ENCODE measurements at places on chromosomes 5 and 9.

DNA sequence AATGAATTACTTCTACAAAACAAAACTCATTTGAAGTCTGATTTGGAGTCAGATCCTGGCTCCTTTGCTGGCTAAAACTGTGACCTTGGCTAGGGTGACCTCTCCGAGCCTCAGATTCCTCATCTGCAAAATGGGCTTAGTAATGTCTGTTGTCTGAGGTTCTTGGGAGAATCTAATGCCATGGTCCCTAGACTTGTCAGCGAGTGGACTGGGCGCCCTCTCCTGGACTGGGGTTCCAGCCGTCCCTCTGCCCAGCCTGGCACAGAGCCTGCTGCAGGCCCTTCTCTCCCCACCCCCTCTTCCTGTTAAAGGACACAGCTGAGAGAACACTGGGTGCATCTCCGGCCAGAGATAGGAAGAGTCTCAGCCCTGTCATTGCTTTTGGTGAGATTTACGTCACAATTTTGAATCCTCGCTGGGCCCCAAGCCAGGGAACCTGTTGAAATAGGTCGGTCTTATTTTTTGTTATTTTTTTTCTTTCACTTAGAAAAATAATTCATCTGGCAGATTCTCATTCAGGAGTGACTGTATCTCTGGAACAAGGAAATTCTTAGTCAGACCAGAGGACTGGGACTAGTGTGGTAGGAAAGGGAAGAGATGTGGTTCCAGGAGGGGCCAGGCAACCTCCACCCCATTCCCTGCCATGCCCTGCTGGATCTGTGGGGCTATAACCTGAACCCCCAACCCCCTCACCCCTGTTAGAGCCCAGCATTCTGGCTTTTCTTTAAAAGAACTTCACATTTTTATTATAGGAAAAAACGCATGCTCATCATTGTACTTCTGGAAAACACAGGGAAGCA lies 48.2 kb upstream of the RPL26L1 start:
- DNase-seq, result no peak

- DNase-seq, result no peak
Observed at GRCh38 chr5:101838435-101838834, 457.6 kb downstream of the SLCO4C1 start.

DNA sequence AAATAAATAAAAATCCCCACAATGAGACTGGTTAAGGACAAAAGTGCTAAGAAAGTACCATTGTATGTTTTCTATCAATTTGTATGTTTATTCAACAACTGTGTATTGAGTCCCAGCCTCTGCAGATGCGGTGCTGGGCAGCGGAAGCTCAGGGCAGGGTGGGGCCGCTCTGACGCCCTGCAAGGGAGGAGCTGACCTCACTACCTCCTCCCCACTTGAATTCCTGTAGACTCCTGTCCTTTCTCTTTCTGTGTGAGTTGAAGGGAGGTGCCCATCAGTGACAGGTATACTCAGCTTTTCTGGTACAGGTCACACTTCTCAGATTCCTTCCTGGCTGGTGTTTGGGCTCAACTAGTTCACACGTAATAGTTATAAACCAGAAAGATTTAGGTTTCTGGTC lies 27.0 kb downstream of the ANGPTL2 start:
- no peak for DNase-seq

DNA sequence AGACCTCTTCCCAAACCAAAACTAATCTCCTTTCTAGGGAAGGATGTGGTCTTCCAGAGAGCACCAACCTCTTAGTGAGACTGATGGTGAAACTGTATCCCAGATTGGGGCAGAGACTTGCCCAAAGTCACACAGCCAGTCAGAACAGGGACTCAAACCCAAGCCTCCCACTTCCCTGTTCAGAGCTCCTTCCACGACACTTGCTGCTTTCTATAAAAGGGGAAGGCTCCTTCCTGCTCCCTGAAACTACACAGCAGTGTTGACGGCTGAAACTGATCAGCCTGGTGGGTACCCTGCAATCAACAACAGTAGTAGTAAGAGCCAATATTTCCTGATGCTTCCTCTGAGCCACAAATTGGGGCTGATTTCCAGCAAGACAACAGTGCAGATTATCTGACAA lies 1.5 kb downstream of the TOR2A start:
- DNase-seq, result no peak

GRCh38 chr5:89313804-89314588 lies 431.0 kb upstream of the MEF2C start:
- DNase-seq, result no peak

GRCh38 chr9:130890870-130891687 lies 5.5 kb downstream of the QRFP start:
- no peak for DNase-seq

All from stimulated activated CD8-positive, alpha-beta memory T cell treated with anti-CD3 and anti-CD28 coated beads, Interleukin-2, amount 100 ng/mL, for 1 hour (primary cell).